ENCODE measurements at places on chromosomes 11 and 22. TPM values are rescaled to one million over a fixed set of nuclear protein-coding genes. Genes with fewer than 3 reads are reported as not detected.

The POTEH gene
- not detected for total RNA-seq

The PDGFB gene
- 2.5 TPM for total RNA-seq

The SCGB1C1 gene
- total RNA-seq, result not detected

The CCDC157 gene
- 1.4 TPM for total RNA-seq

The KRTAP5-9 gene
- not detected for total RNA-seq

The PRR33 gene
- total RNA-seq, result not detected

The SEPTIN5 gene
- 3.3 TPM for total RNA-seq

The UBE2L6 gene
- total RNA-seq, result 18.6 TPM

The F2 gene
- total RNA-seq, result 631 TPM

All from liver (tissue), 10 donors.